ENCODE measurements at places on chromosomes 12 and 14.

DNA sequence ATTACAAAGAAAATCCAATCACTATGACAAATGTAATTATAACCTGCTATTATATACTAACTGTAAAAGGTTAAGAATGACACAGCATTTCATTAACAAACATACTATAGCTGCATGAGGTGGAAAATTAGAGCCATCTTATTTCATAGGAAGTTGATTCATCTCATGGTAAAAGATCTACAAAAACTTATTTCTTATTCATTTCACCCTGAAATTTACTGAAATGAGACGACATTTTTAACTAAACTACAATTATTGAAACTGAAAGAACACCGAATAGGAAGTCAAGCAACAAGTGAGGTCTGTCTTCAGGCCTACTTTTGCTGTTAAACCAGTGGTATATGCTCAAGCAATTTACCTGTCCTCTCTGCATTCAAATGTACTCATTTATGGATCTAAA, 87.2 kb downstream of the CEP83 start:
- no peak overlapping the region for H3K4me3 ChIP-seq
- no peaks in the 10 kb centered on the region for H3K36me3 ChIP-seq
- no peaks in the 10 kb centered on the region for H3K27me3 ChIP-seq

DNA sequence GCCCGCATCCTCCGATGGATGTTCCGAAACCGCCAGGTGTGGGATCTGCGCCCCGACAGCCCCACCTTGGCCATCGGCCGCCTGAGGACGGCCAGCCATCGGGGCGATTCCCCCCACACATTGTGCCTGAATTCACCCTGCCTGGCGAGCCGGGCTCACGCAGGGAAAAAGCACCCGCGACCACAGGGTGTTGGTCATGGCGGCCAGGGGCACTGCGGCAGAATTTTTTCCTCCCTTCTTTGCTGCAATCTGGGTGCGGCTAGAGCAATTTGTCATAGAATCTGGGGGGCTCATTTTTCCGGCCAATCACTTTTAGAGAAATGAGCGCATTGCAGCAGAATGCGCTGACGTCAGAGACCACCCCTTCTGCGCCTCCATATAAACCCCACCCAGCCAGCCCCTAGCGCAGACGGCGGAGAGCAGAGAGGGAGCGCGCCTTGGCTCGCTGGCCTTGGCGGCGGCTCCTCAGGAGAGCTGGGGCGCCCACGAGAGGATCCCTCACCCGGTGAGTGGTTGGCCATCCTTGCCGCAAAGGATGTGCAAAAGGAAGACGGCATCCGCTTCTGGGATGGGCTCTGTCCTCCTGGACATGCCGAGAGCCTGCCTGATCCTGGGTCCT, at the start of gene MEG3:
Gene MEG3, plus strand, starts transcription at position 406 of the 619 bp plus-strand sequence.
- no peak for DNase-seq
- no peaks in the 10 kb centered on the region for H3K36me3 ChIP-seq
- H3K27me3 ChIP-seq, result no peaks in the 10 kb centered on the region

GRCh38 chr14:74945852-74946658, 9.3 kb downstream of the PGF start:
- no peaks in the 10 kb centered on the region for H3K4me1 ChIP-seq
- DNase-seq, result peak; percentile 84
- no peak overlapping the region for H3K4me3 ChIP-seq
- no peaks in the 10 kb centered on the region for H3K36me3 ChIP-seq
- H3K27me3 ChIP-seq, result no peaks in the 10 kb centered on the region

DNA sequence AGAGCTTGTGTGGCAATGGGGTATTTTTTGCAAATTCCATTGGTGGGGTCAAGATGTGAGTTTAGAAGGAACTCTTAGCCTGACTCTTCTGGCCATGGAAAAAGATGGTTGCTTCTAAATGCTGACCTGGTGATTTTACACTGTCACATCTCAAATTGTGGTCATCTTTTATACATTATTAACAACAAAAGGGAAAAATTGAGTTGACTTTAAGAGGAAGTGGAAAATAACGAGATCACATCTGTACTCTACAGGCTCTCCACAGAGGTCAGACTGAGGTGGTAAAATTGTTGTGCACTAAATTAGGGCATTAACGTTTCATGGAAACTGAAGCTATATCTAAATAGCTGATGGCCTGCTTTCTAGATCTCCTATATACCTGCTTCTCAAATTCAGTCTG, 44.7 kb downstream of the PTPN11 start:
- DNase-seq, result no peak
- H3K36me3 ChIP-seq, result peaks cover 1% of the 10 kb centered on the region
- H3K27me3 ChIP-seq, result no peaks in the 10 kb centered on the region
- no peaks in the 10 kb centered on the region for H3K4me1 ChIP-seq
- H3K27ac ChIP-seq, result no peak overlapping the region

DNA sequence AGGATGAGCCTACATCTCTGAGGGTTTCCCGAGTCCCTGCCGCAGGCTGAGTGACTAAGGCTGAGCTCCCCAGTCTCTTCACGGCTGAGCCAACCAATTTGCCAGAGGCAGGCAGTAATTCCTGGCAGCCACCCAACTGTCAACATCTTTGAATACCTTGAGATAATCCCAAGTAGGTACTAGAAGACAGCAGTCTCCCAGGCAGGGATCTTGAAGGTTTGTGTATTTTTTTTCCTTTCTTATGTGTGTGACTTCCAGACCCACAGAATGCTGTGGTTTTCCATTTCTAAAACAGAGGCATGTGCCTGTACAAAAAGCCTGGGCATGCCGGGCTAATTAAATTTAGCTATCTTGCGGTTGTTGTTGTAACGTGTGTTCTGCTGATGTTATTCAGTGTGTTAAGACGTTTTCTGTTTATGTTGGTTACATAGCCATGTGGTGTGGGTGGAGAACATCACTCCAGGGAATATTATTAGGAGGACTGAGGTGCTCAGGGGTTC, 155.5 kb downstream of the ANO2 start:
- H3K4me3 ChIP-seq, result no peak overlapping the region
- no peak overlapping the region for H3K27ac ChIP-seq
- no peaks in the 10 kb centered on the region for H3K27me3 ChIP-seq
- DNase-seq, result no peak

GRCh38 chr12:32483499-32483898, 84.1 kb downstream of the FGD4 start:
- no peak for DNase-seq
- no peak overlapping the region for H3K4me3 ChIP-seq
- no peaks in the 10 kb centered on the region for H3K4me1 ChIP-seq
- H3K27me3 ChIP-seq, result no peaks in the 10 kb centered on the region
- H3K27ac ChIP-seq, result no peak overlapping the region
- no peaks in the 10 kb centered on the region for H3K36me3 ChIP-seq

GRCh38 chr14:57692671-57693070, 173.2 kb downstream of the SLC35F4 start:
- no peaks in the 10 kb centered on the region for H3K27me3 ChIP-seq
- no peaks in the 10 kb centered on the region for H3K36me3 ChIP-seq
- no peak overlapping the region for H3K4me3 ChIP-seq
- peak; percentile 61 for DNase-seq
- H3K27ac ChIP-seq, result no peak overlapping the region

- H3K36me3 ChIP-seq, result no peaks in the 10 kb centered on the region
- no peak overlapping the region for H3K4me3 ChIP-seq
- H3K4me1 ChIP-seq, result no peaks in the 10 kb centered on the region
- H3K27ac ChIP-seq, result no peak overlapping the region
Observed at GRCh38 chr12:71763677-71764379, 9.2 kb downstream of the RAB21 start.

DNA sequence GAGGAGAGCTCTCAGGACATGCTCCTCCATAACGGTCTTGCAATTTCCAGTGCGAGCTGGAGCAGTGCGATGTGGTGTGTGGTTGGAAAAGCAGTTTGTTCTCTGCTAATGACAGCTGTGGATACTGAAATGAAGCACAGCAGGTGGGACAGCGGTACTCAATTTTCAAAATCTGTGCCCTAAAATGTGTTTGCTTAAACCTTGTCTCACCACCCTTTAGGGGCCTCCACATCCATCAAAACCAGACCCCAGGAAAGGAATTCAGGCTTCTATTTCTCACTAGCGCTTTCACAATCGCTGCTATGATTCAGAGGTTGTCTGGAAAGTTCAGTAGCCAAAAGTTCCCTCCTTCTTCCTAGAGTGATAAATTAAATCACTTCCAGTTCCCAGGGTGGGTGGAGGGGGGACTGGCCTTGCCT, 440.8 kb downstream of the EGLN3 start:
- no peaks in the 10 kb centered on the region for H3K27me3 ChIP-seq
- H3K4me3 ChIP-seq, result no peak overlapping the region
- H3K27ac ChIP-seq, result no peak overlapping the region
- no peaks in the 10 kb centered on the region for H3K36me3 ChIP-seq
- no peak for DNase-seq

- DNase-seq, result no peak
- no peaks in the 10 kb centered on the region for H3K27me3 ChIP-seq
- peaks cover 1% of the 10 kb centered on the region for H3K4me1 ChIP-seq
- H3K36me3 ChIP-seq, result no peaks in the 10 kb centered on the region
- H3K27ac ChIP-seq, result no peak overlapping the region
- H3K4me3 ChIP-seq, result no peak overlapping the region
Observed at GRCh38 chr14:73761618-73762355, 47.6 kb upstream of the PNMA1 start.

- DNase-seq, result no peak
- no peaks in the 10 kb centered on the region for H3K36me3 ChIP-seq
- H3K27ac ChIP-seq, result no peak overlapping the region
- no peak overlapping the region for H3K4me3 ChIP-seq
- H3K27me3 ChIP-seq, result no peaks in the 10 kb centered on the region
Observed at GRCh38 chr12:109277899-109278762, 31.0 kb downstream of the FOXN4 start.

DNA sequence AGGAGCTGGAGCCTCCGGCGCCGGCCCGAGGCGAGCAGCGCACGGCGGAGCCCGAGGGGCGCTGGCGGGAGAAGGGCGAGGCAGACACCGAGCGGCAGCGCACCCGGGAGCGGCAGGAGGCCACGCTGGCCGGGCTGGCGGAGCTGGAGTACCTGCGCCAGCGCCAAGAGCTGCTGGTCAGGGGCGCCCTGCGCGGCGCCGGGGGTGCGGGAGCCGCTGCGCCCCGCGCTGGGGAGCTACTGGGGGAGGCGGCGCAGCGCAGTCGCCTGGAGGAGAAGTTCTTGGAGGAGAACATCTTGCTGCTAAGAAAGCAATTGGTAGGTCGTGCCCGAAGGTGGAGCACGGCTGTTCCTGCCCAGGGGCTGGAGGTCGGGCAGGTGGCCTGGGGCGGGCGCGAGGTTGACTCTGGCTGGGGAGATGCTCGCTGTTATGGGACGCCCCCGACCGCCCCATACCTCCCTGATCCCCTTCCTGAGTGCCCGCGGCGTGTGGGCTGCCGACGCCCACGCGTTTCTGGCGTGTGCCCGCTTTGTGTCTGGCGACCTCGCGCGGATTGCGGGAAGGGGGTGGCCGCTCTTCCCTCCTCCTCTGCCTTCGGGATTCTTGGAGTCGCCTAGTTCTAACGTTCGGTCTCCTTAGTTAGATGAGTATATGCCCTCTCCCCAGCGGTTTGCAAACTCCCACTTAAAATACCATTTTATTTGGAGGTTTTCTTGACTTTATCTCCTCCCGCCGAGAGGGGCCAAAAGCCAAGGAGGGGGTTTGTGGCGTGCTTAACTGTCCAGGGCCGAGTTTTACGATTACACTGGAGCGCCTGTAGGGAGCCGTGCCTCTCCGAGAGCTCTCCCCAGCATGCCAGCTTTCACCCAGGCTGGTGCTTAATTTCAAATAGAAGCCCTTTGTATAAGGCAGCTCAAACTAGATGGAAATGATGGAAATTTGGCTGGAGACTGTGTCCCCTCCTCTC, 752 bp downstream of the DACT1 start:
- peak overlapping the region; percentile 53 for H3K4me3 ChIP-seq
- H3K27ac ChIP-seq, result peak overlapping the region; percentile 86
- peak; percentile 64 for DNase-seq
- no peaks in the 10 kb centered on the region for H3K27me3 ChIP-seq
- peaks cover 10% of the 10 kb centered on the region for H3K4me1 ChIP-seq

GRCh38 chr14:94043756-94044475, 17.8 kb downstream of the OTUB2 start:
- no peaks in the 10 kb centered on the region for H3K4me1 ChIP-seq
- DNase-seq, result no peak
- H3K4me3 ChIP-seq, result no peak overlapping the region
- no peak overlapping the region for H3K27ac ChIP-seq
- H3K36me3 ChIP-seq, result peaks cover 10% of the 10 kb centered on the region
- H3K27me3 ChIP-seq, result no peaks in the 10 kb centered on the region

Data from mesendoderm (in vitro differentiated cells).